ENCODE measurements at places on chromosomes 16 and 17. TPM values are rescaled to one million over a fixed set of nuclear protein-coding genes. Genes with fewer than 3 reads are reported as not detected.

DNA sequence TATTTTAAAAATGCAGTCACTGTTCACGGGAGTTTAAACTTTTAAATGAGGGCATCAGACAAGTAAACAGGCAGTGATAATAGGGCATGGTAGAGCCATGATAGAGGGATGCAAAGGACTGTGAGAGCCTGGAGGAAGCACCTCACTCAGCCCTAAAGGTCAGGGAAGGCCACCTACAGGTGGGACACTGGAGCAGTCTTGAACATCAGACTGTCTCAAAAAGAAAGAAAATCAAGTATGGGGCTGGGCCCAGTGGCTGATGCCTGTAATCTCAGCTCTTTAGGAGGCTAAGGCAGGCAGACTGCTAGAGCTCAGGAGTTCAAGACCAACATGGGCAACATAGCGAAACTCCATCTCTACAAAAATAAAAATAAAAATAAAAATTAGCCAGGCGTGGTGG is 31.0 kb upstream of the DHRS7B start:
- no peak overlapping the region for H3K27ac ChIP-seq
- DNase-seq = no peak
- no peak overlapping the region for H3K4me3 ChIP-seq
- H3K27me3 ChIP-seq = no peaks in the 10 kb centered on the region
- H3K4me1 ChIP-seq = peaks cover 12% of the 10 kb centered on the region

GRCh38 chr16:5025171-5025632 is 8.5 kb downstream of the NAGPA start:
- peaks cover under 1% of the 10 kb centered on the region for H3K27me3 ChIP-seq
- H3K27ac ChIP-seq = no peak overlapping the region
- no peak for DNase-seq
- H3K4me1 ChIP-seq = no peaks in the 10 kb centered on the region

- no peak for DNase-seq
- peaks cover 38% of the 10 kb centered on the region for H3K4me1 ChIP-seq
- H3K36me3 ChIP-seq = peaks cover 4% of the 10 kb centered on the region
- peak within 1 kb of the TSS; percentile 36 for H3K27ac ChIP-seq
These were observed at the start of gene LGALS3BP for GRCh38 chr17:78979780-78980623. TSS of gene LGALS3BP (minus strand) at chr17:78979923. CDS start at chr17:78977191, 2,732 bp downstream.

DNA sequence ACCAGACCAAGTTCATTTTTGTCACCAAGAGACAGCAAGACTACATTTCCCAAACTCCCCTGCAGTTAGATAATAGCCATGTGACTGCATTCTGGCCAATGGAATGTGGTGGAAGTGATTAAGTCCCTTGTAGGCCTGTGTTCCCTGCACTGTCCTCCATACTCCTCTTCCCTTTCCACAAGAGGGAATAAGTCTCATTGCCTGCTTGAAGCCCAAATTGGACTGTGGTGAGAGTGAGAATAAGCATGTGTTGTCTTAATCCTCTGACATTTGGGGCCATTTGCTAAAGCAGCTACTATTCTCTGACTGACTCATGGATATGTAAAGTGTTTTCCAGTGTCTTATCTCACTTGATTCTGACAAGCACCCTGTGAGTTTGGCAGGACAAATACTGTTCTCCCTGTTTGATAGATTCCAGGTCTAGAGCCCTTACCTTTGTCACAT is 20.7 kb downstream of the PIK3R6 start:
- H3K27ac ChIP-seq = no peak overlapping the region
- no peak for DNase-seq
- no peaks in the 10 kb centered on the region for H3K4me1 ChIP-seq
- no peak overlapping the region for H3K4me3 ChIP-seq
- H3K36me3 ChIP-seq = no peaks in the 10 kb centered on the region

DNA sequence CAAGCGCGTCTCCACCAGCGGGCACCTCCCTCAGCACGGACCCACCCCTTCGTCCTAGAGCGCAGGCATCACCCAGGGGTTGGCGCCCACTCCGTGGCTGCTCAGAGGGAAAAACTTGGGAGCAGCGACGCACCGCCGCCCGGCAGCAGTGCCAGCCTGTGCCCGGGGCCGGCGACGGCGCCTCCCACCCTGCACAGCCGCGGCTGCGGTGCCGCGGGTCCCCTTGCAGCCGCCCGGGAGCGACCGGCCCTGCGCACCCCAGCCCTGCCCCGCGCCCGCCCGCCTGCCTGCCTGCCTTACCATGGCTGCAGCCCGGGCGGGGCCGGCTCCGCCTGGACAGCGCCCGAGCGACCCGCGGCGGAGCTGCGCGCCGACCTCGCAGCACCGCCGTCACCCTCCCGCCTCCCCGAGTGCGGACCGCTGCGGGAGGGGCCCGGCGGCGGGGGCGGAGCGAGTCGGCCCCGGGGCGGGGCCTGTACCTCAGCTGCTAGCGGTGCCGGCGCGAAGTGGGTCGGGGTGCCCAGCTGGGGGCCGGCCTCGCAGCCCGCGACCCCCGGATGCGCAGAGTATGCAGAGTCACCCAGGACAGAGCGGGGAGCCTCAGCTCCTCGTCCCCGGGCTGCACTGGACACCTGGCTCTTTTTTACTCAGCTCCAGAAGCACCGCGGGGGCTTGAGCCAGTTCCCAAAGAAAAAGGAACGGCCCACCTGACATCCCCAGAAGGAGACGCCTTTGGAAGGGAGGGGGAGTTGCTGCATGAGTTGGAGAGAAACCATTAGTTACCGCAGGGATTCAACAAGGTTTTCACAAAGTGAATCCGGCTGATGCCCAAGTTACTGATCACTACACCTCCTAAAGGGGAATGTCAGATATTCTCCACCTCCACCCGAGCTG is 17.5 kb upstream of the MTMR4 start:
- DNase-seq = no peak
- peaks cover 18% of the 10 kb centered on the region for H3K27me3 ChIP-seq

- H3K27me3 ChIP-seq = peaks cover 20% of the 10 kb centered on the region
- no peak overlapping the region for H3K4me3 ChIP-seq
- no peaks in the 10 kb centered on the region for H3K36me3 ChIP-seq
- DNase-seq = no peak
- H3K4me1 ChIP-seq = no peaks in the 10 kb centered on the region
These were observed 61.9 kb upstream of the CCL1 start for GRCh38 chr17:34424814-34425491.

- H3K27me3 ChIP-seq = no peaks in the 10 kb centered on the region
- H3K27ac ChIP-seq = no peak overlapping the region
- DNase-seq = no peak
- peaks cover 4% of the 10 kb centered on the region for H3K36me3 ChIP-seq
- peaks cover 5% of the 10 kb centered on the region for H3K4me1 ChIP-seq
- no peak overlapping the region for H3K4me3 ChIP-seq
These were observed 3.5 kb downstream of the CTNS start for GRCh38 chr17:3639981-3640596.

GRCh38 chr16:63563819-63564505 is 1527.7 kb upstream of the CDH8 start:
- no peak overlapping the region for H3K4me3 ChIP-seq
- no peaks in the 10 kb centered on the region for H3K36me3 ChIP-seq

DNA sequence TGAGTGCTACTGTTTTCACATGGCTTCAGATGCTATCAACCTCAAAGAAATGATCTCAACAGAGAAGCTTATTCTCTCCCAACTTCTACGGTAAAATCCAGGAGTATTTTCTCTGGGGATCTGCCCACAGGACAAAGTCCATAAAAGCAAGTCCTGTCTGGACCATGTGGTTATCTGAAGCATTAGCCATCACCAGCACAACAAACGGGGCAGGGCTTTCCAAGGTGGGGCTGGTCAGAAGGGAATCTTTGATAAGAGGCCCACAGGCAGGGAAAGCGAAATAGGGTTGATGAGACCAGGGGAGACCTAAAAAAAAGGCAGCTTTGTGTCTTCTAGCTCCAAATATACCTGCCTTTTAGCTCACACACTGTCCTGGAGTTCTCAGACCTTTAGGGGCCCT is 38.7 kb upstream of the CACNG3 start:
- no peaks in the 10 kb centered on the region for H3K4me1 ChIP-seq
- DNase-seq = no peak
- H3K4me3 ChIP-seq = no peak overlapping the region
- H3K36me3 ChIP-seq = no peaks in the 10 kb centered on the region

FBXW10B gene
- 4.4 TPM for polyA plus RNA-seq

CA7 gene
- not detected for polyA plus RNA-seq

ASPA gene
- polyA plus RNA-seq = not detected

TBC1D3 gene
- polyA plus RNA-seq = not detected

Data from keratinocyte (primary cell).